ENCODE measurements at places on chromosomes 3 and 15.

DNA sequence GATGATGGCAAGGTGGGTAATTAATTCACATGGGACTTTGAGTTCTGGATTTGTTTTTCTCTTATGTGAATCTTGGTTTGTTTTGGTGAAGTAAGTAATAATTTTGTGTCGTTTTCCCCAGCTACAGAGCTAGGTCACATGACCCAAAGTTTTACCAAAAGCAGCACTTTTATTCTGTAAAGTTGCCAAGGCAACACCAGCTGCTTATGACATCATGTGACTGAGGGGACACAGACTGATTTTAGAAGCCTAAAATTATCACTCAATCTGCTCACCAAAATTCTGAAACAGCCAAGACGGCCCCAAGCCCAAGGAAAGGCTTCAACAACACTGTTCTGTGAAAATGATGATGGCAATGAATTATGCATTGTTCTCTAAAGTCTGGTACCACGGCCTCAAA lies 63.9 kb downstream of the MEX3B start:
- no peak for DNase-seq

- DNase-seq = no peak
These were observed 91.3 kb downstream of the FNDC3B start for GRCh38 chr3:172130717-172131050.

GRCh38 chr3:33798113-33798417 lies 365 bp upstream of the PDCD6IP start:
- no peak for DNase-seq

DNA sequence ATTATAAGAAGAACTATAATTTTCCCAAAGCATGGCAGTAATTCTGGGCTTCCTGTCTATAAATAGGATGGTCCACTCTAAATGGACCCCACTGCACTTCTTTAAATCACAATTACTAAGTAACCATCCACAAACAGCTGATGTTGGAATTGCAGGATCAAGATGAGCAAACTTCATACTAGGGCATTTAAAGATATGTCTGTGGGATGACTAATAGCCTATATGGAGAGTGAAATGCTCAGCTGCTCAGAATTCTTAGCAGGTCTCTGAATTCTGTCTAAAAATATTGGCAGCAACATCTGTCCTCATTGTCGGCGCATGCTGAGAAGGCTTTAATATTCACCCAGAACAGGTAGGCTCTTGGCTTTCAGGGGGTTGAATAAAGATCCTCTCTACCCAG lies 140.4 kb downstream of the SATB1 start:
- DNase-seq = no peak

GRCh38 chr15:41001524-41002214 lies 48.4 kb downstream of the CHAC1 start:
- DNase-seq = no peak

- no peak for DNase-seq
These were observed 240.1 kb upstream of the CBLB start for GRCh38 chr3:106108925-106109324.

All from hindlimb muscle (tissue), 1 donor.